ENCODE measurements at places on chromosomes 11 and 22. TPM values are rescaled to one million over a fixed set of nuclear protein-coding genes. Genes with fewer than 3 reads are reported as not detected.

F2 gene
- total RNA-seq = under 0.01 TPM

CFAP68 gene
- 16.2 TPM for total RNA-seq

CSRP3 gene
- total RNA-seq = not detected

RPS19BP1 gene
- 63.9 TPM for total RNA-seq

NCAPD3 gene
- 6.8 TPM for total RNA-seq

SORL1 gene
- total RNA-seq = 8.3 TPM

ARHGAP8 gene
- 28.2 TPM for total RNA-seq

DEFB131B gene
- total RNA-seq = not detected

ABCC8 gene
- not detected for total RNA-seq

Data from tracheal epithelial cell (primary cell).